ENCODE measurements at places on chromosomes 7 and 10.
A peak's percentile ranks its signal among the peaks of the same experiment; 100 is the strongest.

DNA sequence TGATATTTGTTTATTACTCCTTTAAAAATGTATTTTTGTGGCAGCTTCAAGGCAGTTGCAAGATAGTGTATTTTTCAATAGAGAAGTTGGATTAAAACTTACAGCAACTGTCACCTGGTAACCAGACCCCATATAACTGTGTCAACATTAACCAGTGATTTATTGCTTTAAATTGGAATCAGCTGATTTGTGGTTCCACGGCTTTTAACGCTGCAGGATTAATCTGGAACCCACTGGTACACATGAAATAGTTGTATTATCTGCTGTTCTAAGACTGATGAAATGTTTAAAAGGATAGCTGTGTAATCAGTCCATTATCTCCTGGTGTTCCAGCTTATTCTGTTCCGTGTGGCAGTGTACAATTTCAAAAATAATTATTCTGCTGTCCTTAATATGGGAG, 180.2 kb downstream of the CELF2 start:
- H3K4me3 ChIP-seq = peak overlapping the region; percentile 59
- DNase-seq = no peak
- H3K27me3 ChIP-seq = no peaks in the 10 kb centered on the region
- H3K36me3 ChIP-seq = peaks cover 91% of the 10 kb centered on the region
- peak overlapping the region; percentile 98 for H3K27ac ChIP-seq

- H3K36me3 ChIP-seq = no peaks in the 10 kb centered on the region
- no peak overlapping the region for H3K27ac ChIP-seq
- no peak for DNase-seq
These were observed 51.8 kb downstream of the ANLN start for GRCh38 chr7:36441344-36442022.

GRCh38 chr10:21174715-21175495, 277.8 kb upstream of the NEBL start:
- H3K27ac ChIP-seq = peak overlapping the region; percentile 81
- peaks cover 2% of the 10 kb centered on the region for H3K36me3 ChIP-seq
- H3K27me3 ChIP-seq = peaks cover 73% of the 10 kb centered on the region
- no peak for DNase-seq
- peak overlapping the region; percentile 70 for H3K4me3 ChIP-seq
- H3K4me1 ChIP-seq = peaks cover 18% of the 10 kb centered on the region

GRCh38 chr10:79052291-79053080, 16.3 kb upstream of the ZMIZ1 start:
- peaks cover 23% of the 10 kb centered on the region for H3K27me3 ChIP-seq
- H3K36me3 ChIP-seq = no peaks in the 10 kb centered on the region
- H3K27ac ChIP-seq = no peak overlapping the region

DNA sequence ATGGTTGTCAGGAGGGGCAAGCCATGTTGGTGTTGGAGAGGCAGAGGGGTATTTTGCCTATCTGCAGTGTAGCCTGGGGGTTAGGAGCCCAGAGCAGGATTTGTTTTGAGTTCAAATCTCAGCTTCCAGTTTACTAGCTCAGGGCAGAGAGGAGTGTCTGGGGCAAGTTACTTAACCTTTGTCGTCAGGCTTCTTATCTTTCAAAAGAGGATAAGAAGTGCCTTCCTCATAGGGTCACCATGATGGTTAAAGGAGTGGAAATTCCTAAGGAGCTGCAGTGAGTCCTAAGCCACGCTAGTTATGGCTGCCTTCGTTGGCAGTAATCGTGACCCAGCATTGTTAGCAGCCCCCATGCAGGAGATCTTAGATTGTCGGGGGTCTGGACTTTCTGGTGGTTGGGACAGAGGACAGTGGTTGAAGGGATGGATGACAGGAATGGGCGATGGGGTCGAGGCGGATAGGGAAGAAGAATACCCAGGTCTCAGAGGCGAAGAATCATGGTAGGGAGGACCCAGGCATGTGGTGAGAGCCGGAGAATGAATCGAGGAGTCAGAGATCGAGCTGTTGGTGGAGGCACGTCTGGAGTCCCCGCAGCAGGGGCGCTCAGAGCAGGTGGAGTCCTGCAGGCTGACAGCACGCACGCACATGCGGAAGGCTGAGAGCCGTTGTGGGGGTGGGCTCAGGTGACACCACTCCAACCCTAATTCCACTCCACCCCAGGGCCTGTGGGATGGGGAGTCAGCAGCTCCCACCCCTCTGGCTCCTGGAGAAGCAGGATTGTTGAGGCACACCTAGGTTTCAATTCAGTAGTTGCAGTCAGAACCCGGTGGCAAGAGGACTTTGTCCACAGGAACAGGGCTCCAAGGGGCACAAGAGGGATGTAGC, 11.6 kb downstream of the ADCK2 start:
- no peak overlapping the region for H3K27ac ChIP-seq
- no peak overlapping the region for H3K4me3 ChIP-seq
- no peaks in the 10 kb centered on the region for H3K27me3 ChIP-seq
- H3K4me1 ChIP-seq = no peaks in the 10 kb centered on the region

- no peaks in the 10 kb centered on the region for H3K4me1 ChIP-seq
- no peak for DNase-seq
- H3K27me3 ChIP-seq = no peaks in the 10 kb centered on the region
- no peak overlapping the region for H3K27ac ChIP-seq
These were observed 1279.1 kb upstream of the SORCS1 start for GRCh38 chr10:108443636-108444035.

GRCh38 chr10:131797626-131798025, 103.2 kb upstream of the PPP2R2D start:
- no peaks in the 10 kb centered on the region for H3K36me3 ChIP-seq
- H3K27me3 ChIP-seq = peaks cover 5% of the 10 kb centered on the region
- no peaks in the 10 kb centered on the region for H3K4me1 ChIP-seq

- H3K4me3 ChIP-seq = no peak overlapping the region
- no peak overlapping the region for H3K27ac ChIP-seq
- no peaks in the 10 kb centered on the region for H3K4me1 ChIP-seq
These were observed 243.6 kb downstream of the BICC1 start for GRCh38 chr10:58756130-58756719.

GRCh38 chr10:77819210-77820112, 107.1 kb downstream of the DLG5 start:
- DNase-seq = no peak
- no peak overlapping the region for H3K27ac ChIP-seq
- H3K4me1 ChIP-seq = no peaks in the 10 kb centered on the region
- H3K36me3 ChIP-seq = no peaks in the 10 kb centered on the region

GRCh38 chr7:15906436-15906835, 220.0 kb upstream of the MEOX2 start:
- no peaks in the 10 kb centered on the region for H3K4me1 ChIP-seq
- no peaks in the 10 kb centered on the region for H3K27me3 ChIP-seq
- no peaks in the 10 kb centered on the region for H3K36me3 ChIP-seq
- H3K27ac ChIP-seq = no peak overlapping the region

GRCh38 chr7:96118449-96119001, 203.4 kb downstream of the SLC25A13 start:
- H3K4me1 ChIP-seq = no peaks in the 10 kb centered on the region
- H3K27ac ChIP-seq = no peak overlapping the region
- H3K27me3 ChIP-seq = no peaks in the 10 kb centered on the region
- no peak overlapping the region for H3K4me3 ChIP-seq
- H3K36me3 ChIP-seq = peaks cover 8% of the 10 kb centered on the region

GRCh38 chr7:117769085-117769484, 104.2 kb downstream of the CTTNBP2 start:
- no peak overlapping the region for H3K4me3 ChIP-seq
- DNase-seq = no peak
- H3K27me3 ChIP-seq = peaks cover 9% of the 10 kb centered on the region

DNA sequence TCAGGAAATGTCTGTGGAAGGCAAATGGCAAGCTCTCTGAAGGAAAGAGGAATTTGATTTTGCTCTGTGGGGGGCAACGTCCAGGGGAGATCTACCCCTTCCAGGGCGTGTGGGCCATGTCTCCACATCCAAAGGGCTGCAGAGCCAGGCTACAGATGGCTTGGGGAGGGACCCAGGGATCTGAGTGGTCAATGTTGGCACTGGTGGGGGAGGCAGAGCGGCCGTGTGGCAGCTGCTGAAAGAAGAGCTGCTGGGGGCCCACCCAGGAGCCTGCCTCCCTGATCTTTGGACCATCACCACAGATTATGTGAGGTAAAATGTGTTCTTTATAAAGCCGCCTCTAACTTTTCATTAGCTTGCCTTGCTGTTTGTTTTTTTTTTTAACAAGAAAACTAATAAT, 144.1 kb downstream of the HERPUD2 start:
- H3K36me3 ChIP-seq = no peaks in the 10 kb centered on the region
- no peaks in the 10 kb centered on the region for H3K4me1 ChIP-seq
- DNase-seq = no peak

DNA sequence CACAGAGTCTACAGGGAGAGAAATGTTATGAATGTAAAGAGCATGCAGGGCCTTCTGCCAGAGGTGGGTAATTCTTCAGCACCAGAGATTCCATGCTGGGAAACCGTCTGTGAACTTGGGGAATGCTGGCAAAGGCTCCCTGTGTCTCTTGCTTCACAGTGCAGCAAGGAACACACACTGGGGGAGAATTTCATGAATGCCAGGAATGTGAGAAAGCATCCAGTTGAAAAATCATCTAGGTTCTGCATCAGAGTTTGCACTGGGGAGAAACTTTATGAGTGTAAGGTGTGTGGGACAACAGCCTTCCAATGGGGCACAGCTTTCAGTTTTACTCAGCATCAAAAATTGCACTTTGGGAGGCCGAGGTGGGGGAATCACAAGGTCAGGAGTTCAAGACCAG, 224.3 kb upstream of the IGFBP3 start:
- no peaks in the 10 kb centered on the region for H3K4me1 ChIP-seq
- H3K4me3 ChIP-seq = no peak overlapping the region
- H3K36me3 ChIP-seq = no peaks in the 10 kb centered on the region
- H3K27ac ChIP-seq = no peak overlapping the region
- no peak for DNase-seq

DNA sequence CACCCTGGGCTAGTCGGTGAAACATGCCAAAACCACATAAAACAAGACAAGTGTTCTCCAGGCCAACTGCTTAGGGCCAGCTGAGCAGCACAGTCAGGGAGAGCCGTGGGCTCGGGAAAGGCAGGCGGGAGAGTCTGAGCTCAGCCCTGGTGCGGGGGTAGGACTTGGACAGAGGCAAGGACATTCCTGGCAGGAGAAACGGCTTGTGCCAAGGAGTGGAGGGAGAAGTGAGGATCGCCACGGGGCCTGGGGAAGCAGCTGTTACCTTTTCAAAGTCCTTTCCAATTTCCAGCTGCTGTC, 4.2 kb downstream of the ELN start:
- peaks cover 32% of the 10 kb centered on the region for H3K27me3 ChIP-seq
- H3K4me1 ChIP-seq = peaks cover 9% of the 10 kb centered on the region
- no peak overlapping the region for H3K27ac ChIP-seq
- H3K36me3 ChIP-seq = no peaks in the 10 kb centered on the region

DNA sequence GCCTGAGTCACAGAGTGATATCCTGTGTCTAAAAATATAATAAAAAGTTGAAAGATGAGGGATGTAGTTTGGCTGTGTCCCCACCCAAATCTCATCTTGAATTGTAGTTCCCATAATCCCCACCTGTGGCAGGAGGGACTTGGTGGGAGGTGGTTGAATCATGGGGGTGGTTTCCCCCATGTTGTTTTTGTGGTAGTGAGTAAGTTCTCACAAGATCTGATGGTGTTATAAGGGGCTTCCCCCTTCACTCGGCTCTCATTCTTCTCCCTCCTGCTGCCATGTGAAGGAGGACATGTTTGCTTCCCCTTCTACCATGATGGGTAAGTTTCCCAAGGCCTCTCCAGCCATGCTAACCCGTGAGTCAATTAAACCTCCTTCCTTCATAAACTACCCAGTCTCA, 25.1 kb upstream of the UBE3C start:
- H3K27ac ChIP-seq = no peak overlapping the region
- H3K4me1 ChIP-seq = no peaks in the 10 kb centered on the region
- H3K36me3 ChIP-seq = peaks cover 7% of the 10 kb centered on the region
- no peak for DNase-seq
- H3K4me3 ChIP-seq = no peak overlapping the region

GRCh38 chr7:101678658-101679057, 49.6 kb upstream of the MYL10 start:
- H3K27ac ChIP-seq = no peak overlapping the region
- H3K36me3 ChIP-seq = no peaks in the 10 kb centered on the region
- DNase-seq = no peak
- H3K4me3 ChIP-seq = no peak overlapping the region
- no peaks in the 10 kb centered on the region for H3K27me3 ChIP-seq

GRCh38 chr7:24825931-24826661, 68.8 kb upstream of the GSDME start:
- peaks cover 61% of the 10 kb centered on the region for H3K4me1 ChIP-seq
- H3K4me3 ChIP-seq = no peak overlapping the region
- peak overlapping the region; percentile 27 for H3K27ac ChIP-seq
- DNase-seq = no peak
- H3K36me3 ChIP-seq = peaks cover 59% of the 10 kb centered on the region
- H3K27me3 ChIP-seq = no peaks in the 10 kb centered on the region

- no peaks in the 10 kb centered on the region for H3K27me3 ChIP-seq
- no peaks in the 10 kb centered on the region for H3K36me3 ChIP-seq
- no peak overlapping the region for H3K27ac ChIP-seq
These were observed 641.4 kb upstream of the MGMT start for GRCh38 chr10:128825626-128826025.

Measured in stimulated activated naive B cell treated with anti-CD40 and anti-IgM and Interleukin-4, amounts not matched to agents 10 μg/mL and 1 μg/mL and 100 μg/mL, for 72 hours (primary cell).